Stimulated activated CD4-positive, alpha-beta T cell treated with anti-CD3 and anti-CD28 coated beads, Interleukin-1b, Interleukin-23, amount 100 ng/mL, for 48 hours (primary cell): ENCODE measurements at places on chromosomes 1 and 21.

GRCh38 chr1:206447422-206447765 is 22.9 kb upstream of the IKBKE start:
- DNase-seq = no peak

GRCh38 chr1:214923278-214923915 is 159.1 kb upstream of the KCNK2 start:
- no peak for DNase-seq

DNA sequence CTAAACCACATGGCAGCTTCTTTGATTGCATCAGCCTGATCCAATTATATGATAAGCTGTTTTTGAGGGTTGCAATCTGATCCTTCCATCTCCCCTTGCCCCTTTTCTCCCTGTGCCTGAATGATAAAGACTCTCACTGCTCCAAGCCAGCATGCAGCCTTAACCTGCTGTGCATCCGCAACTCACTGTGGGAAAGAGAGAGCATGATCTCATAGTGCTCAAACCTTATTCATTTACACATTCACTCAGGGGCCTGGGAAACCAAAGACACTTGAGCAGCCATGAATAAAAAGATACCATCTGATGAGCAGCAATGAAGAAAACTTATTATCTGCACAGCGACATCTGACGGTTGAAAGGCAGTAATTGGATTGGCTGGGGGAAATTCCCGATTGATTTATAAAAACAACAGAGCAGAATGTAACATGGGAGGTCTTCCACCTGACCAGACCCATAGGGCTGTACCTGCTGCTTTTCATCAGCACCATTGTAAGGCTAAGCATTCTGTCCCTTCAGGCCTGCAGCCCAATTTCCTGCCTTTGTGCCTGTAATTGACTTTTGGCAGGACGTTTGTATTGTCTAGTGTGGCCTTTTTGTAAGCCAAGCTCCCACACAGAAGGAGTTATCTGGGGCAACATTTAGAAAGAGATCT is 62.5 kb downstream of the KIAA0040 start:
- DNase-seq = no peak

GRCh38 chr1:235098547-235098946 is 30.1 kb downstream of the TOMM20 start:
- DNase-seq = no peak

DNA sequence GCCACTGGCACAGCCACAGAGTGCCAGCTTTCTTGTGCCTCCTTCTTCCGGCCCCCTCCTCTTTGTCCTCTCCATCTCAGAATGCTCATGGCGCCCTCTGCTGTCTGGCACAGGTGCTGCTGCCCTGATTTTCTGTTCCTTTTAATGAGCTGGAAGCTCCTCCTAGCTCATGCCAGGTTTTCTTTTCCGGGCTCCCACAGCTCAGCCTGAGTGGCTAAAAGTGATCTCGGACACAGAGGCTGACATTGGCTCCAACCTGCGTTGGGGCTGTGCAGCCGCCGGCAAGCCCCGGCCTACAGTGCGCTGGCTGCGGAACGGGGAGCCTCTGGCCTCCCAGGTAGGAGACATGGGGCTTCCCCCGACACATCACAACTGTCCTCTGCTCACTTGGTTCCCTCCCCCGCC is 18.7 kb downstream of the CNTN2 start:
- peak; percentile 75 for DNase-seq

DNA sequence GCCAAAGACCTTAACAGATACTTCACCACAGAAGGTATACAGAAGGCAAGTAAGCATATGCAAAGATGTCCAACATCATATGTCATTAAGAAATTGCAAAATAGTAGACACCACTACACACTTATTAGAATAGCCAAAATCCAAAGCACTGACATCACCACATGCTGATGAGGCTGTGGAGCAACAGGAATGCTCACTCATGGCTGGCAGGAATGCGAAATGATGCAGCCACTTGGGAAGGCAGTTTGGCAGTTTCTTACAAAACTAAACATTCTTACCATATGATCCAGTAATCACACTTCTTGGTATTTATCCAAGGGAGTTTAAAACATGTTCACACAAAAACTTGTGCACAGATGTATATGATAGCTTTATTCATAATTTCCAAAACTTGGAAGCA is 261.2 kb upstream of the AJAP1 start:
- no peak for DNase-seq

GRCh38 chr1:12143631-12144155 is 23.1 kb upstream of the TNFRSF1B start:
- DNase-seq = no peak

- DNase-seq = no peak
These were observed 2.1 kb downstream of the SLC66A1 start for GRCh38 chr1:19313961-19314882.

DNA sequence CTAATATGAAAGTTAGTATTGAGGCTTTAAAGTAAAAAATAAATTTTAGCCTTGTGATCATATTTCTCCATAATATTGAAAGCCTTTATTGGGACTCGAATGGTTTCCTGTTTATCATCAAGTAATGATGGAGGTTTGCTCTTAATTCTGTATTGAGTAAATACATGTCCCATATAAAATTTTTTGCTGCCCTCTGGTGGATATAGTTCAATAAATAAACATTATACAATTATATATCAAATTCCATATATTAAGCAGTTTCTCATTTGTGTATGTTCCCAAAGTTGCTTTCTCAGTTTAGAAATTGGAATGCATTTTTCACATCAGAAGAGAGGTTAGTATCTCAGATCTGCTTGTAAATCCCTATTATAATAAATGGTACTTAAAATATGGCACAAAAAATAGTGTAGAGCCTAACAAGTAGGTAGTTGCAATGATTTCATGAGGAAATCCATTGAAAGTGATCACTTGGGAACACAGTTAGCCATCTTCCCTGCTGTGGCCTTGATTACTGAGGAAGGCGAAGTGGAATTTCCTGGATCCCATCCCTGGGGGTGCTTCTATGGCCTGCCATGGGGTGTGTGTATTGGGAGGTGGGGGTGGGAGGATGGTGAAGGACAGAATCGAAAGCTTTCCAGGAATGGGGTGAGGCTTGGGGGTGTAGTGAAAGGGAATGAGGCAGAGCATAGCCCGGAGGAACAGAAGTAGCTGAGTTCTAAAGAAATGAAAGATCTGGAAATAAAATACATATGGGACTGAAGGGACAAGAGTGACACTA is 84.1 kb upstream of the C21orf91 start:
- no peak for DNase-seq

GRCh38 chr1:209402697-209403096 is 180.8 kb upstream of the CAMK1G start:
- DNase-seq = no peak

- no peak for DNase-seq
These were observed 69.3 kb upstream of the WARS2 start for GRCh38 chr1:119209596-119210295.

- no peak for DNase-seq
These were observed 7.4 kb upstream of the MIXL1 start for GRCh38 chr1:226216056-226216455.

DNA sequence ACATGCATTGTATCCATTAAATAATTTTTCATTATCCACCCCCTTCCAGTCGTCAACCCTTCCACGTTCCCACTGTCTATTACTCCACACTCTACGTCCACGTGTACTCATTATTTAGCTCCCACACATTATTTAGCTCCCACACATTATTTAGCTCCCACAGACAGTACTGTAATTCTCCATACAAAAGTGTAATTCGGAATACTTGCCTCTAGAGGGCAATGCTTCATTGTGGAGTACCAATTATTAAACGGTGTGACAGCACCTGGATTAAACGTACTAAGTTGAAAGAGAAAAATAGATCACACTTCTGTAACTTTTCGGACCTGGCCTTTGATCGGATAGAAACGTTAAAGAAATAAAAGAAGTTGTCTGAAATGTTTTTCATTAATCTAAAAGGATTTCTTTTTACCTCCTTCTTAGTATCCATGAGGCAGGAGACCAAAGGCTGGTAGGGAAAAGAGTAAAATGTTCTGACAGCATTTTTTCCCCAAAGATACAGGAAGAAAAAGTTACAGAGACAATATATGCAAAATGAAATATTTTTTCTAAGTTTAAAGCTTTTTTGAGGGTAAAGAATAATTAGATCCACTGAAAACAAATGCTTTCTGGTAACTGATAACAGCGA is 99.2 kb downstream of the LHX8 start:
- DNase-seq = no peak

DNA sequence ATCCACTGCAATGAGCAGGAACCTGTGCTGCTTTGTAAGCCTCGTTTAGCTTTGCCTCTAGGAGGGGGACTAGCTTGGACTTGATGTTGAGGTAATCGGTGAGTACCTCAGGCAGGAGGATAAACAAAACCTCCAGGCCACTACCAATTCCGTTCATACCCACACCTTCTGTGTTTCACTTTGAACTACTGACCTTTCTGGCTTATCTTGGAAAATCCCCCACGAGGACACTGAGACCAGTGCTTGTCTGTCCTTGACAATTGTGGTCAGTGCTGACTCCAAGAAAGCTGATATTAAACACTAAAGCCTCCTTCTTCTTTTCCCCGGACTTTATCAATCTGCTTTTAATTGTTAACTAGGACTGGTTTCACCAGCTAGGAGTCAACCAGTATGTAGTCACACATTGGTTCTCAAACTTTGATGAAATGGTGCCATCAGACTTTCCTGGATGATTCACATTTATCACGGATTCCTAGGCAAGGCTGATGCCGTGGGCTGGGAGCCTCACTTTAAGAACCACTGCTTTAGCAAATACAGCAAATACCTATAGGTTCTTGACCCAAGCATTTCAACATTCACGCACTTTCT is 52.7 kb downstream of the TGFB2 start:
- DNase-seq = no peak

GRCh38 chr1:248599396-248599795 is 1.9 kb upstream of the OR2T10 start:
- no peak for DNase-seq

DNA sequence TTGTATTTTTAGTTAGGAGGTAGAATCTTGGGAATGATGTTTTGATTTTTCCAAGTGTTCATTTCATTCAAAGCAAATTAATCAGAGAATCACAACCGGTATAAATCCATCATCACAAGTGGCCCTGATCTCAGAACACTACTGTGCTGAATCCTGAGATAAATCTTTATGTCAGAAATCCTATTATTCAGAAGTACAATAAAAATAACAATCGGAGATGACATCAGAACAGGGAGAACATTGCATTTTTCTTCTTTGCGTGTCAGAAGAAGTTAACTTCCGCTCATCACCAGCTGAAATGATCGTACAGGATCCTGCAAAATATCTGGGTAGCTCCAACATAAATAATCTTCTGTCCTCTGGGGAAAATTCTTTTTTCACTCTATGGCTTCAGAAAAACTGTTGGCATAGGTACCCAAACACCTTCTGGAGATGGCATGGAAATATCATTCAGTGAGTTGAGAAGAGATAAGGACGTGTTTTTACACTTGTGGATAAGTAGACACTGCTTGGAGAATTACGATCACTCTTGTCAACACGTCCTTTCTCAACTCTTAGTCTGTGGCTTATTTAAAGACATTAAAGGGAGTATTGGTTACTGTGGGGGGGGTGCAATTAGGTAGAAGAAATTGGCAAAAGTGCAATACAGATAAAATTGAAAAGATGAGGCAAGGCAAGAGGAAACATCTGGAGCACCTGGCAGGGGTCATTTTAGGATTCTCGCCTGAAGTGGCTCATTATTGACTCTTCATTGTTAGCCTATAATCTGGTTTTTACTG is 46.9 kb upstream of the SMYD2 start:
- DNase-seq = no peak

DNA sequence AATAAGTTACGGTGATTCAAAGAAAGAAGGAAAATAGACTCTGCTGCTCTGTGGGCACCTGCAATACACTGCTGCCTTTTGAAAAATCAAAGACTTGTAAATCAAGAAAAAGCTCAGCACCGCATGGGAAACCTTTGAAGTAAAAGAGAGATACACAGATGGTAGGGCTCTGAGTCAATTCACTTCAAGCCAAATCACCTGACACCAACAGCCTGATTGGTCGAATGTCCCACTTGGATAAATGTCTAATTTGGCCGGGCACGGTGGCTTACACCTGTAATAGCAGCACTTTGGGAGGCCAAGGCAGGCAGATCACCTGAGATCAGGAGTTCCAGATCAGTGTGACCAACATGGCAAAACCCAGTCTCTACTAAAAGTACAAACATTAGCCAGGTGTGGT is 19.2 kb upstream of the RCAN3 start:
- peak; percentile 54 for DNase-seq

DNA sequence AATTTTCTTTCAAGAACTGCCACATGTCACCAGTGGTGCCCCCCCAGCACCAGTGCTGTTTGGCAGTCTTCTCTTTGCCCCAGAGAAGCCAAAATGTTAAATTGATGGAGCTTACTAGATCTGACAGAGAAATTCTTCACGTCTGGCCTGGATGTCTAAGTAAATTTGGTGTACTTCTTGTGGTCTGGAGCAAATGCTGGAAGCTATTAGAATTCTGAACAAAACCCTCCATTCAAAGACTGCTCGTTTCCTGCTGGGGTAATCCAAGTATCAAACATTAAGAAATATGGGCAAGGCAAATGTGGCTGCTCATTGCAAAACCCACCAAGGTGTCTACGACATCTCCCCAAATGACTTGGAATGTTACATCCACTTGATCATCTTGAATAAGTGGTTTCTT is 92.3 kb downstream of the ROR1 start:
- no peak for DNase-seq

DNA sequence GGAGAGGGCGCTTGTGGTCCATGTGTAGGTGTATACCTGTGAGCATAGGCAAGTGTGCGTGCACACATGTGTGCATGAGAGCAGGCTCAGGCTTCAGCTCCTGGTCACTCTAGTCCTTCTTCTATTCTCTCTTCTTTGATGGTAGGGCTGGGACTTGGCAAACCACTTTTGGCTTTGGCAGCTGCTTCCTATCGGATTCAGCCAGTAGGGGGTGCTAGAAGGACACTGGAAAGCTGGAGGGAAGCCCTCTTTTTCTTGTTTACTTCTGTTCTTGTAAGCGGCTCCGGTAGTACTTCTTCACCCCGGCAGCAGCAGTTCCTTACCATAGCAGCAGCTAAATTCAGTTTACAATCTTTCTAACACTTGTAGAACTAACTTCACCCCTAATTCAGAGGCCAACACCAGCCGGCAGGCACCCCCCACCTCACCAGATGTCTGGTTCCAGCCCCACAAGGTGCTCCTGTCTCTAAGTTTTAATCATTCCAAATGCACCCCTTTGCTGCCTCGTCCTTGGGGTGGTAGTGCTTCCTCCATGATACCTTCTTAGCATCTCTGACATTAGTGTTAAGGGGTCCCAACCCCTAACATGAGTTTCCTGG is 25.1 kb downstream of the NENF start:
- DNase-seq = peak; percentile 64

- DNase-seq = no peak
These were observed 122.2 kb upstream of the BEND5 start for GRCh38 chr1:48898894-48899293.

DNA sequence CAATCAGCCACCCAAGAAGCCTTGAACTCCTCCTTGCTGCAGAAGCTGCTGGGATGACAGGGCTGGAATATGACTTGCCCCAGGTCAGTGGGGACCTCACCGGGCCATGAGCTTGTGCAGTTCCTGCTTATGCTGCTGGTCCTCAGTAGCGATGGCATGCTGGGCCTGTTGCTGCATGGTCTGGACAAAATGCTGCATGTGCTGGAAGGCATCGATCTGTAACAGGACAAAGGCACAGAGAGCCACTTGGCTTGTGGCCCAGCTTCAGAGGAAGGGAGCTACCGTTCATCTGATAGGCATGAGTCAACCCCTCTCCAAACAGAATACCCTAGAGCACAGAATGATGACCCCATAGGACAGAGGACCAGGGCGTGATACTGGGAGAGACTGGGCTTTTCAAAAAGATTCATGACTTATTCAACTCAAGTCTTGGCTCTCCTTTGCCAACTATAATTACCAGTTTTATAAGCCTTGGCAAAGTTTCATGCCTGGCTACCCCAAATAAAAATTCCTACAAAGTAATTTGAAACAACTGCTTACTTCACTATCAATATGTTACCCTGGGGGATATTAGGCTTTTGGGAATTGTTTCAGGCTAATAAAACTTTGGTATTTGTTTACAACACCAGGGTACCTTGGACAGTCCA is 34.7 kb upstream of the EXOSC10 start:
- no peak for DNase-seq
